ENCODE measurements at places on chromosomes 16 and 17. TPM values are rescaled to one million over a fixed set of nuclear protein-coding genes. Genes with fewer than 3 reads are reported as not detected.

Gene MYL4
- not detected for total RNA-seq

Gene CCL13
- total RNA-seq: 2.0 TPM

Gene NOXO1
- 0.98 TPM for total RNA-seq

Gene RAB34
- total RNA-seq: 129 TPM

Gene G6PC1
- not detected for total RNA-seq

Gene CD79B
- total RNA-seq: 2.2 TPM

Gene PRKCB
- 5.3 TPM for total RNA-seq

Gene RTN4RL1
- 3.8 TPM for total RNA-seq

Gene KIF19
- 0.44 TPM for total RNA-seq

Gene TBC1D3D
- total RNA-seq: not detected

Gene SGSM2
- total RNA-seq: 125 TPM

Gene HYDIN
- 0.96 TPM for total RNA-seq

Gene CHD9NB
- total RNA-seq: 3.3 TPM

Gene CCL7
- not detected for total RNA-seq

Gene CMTM2
- not detected for total RNA-seq

Gene ABCA9
- 92.7 TPM for total RNA-seq

Gene ATP1B2
- 0.16 TPM for total RNA-seq

Gene DNAJA3
- total RNA-seq: 45.9 TPM

Gene SLC6A2
- 0.66 TPM for total RNA-seq

Gene SDR42E2
- total RNA-seq: 0.16 TPM

Gene CA5A
- not detected for total RNA-seq

Gene ACSM3
- total RNA-seq: 0.80 TPM

Gene CNGB1
- not detected for total RNA-seq

Gene TP53TG3C
- total RNA-seq: not detected

Gene WFIKKN2
- total RNA-seq: not detected

Gene SOX8
- 6.6 TPM for total RNA-seq

Gene GSPT1
- total RNA-seq: 61.3 TPM

Gene CDH5
- total RNA-seq: 45.1 TPM

Gene KRT17
- 1,373 TPM for total RNA-seq

Gene MVP
- total RNA-seq: 99.7 TPM

Gene LONP2
- 66.6 TPM for total RNA-seq

Gene EVI2A
- 8.8 TPM for total RNA-seq

Gene PERCC1
- total RNA-seq: not detected

Gene UMOD
- total RNA-seq: not detected

Gene DNAI2
- total RNA-seq: not detected

Gene TEX19
- total RNA-seq: not detected

Gene TBX21
- total RNA-seq: 1.8 TPM

Gene TNRC6A
- total RNA-seq: 59.6 TPM

Gene DNAH9
- 1.2 TPM for total RNA-seq

Gene HSD11B2
- total RNA-seq: 66.9 TPM

Gene TMC5
- total RNA-seq: 28.8 TPM

Gene SNX11
- 19.7 TPM for total RNA-seq

Gene SCN4A
- 10.2 TPM for total RNA-seq

Gene DOK4
- 17.6 TPM for total RNA-seq

Gene FZD2
- total RNA-seq: 3.0 TPM

Gene SPATA32
- not detected for total RNA-seq

Gene RNF43
- total RNA-seq: not detected

Gene GLP2R
- total RNA-seq: 4.2 TPM

Gene TEX14
- 0.29 TPM for total RNA-seq

Gene CRYBA1
- not detected for total RNA-seq

Gene MSLN
- not detected for total RNA-seq

Gene NTN3
- total RNA-seq: not detected

Gene ABCC12
- total RNA-seq: 0.15 TPM

Gene ALOX15B
- 38.3 TPM for total RNA-seq

Gene CX3CL1
- 6.2 TPM for total RNA-seq

Gene COQ9
- total RNA-seq: 42.6 TPM

Gene CA4
- total RNA-seq: 4.7 TPM

Measured in breast epithelium (tissue), 4 donors.